Stimulated activated naive B cell treated with anti-CD40 and anti-IgM and Interleukin-4, amounts not matched to agents 10 μg/mL and 1 μg/mL and 100 μg/mL, for 72 hours (primary cell): ENCODE measurements at places on chromosomes 3 and 15.

- H3K4me3 ChIP-seq, result no peak overlapping the region
- H3K27me3 ChIP-seq, result no peaks in the 10 kb centered on the region
- no peak overlapping the region for H3K27ac ChIP-seq
- peaks cover 35% of the 10 kb centered on the region for H3K36me3 ChIP-seq
Measured at GRCh38 chr15:58898150-58898680, 35.3 kb downstream of the SLTM start.

- no peaks in the 10 kb centered on the region for H3K36me3 ChIP-seq
- H3K27ac ChIP-seq, result no peak overlapping the region
- H3K27me3 ChIP-seq, result no peaks in the 10 kb centered on the region
- no peak overlapping the region for H3K4me3 ChIP-seq
- H3K4me1 ChIP-seq, result no peaks in the 10 kb centered on the region
Measured at GRCh38 chr3:154224366-154224765, 99.9 kb downstream of the DHX36 start.

GRCh38 chr15:95541301-95541700, 789.2 kb upstream of the NR2F2 start:
- DNase-seq, result no peak
- H3K36me3 ChIP-seq, result no peaks in the 10 kb centered on the region
- H3K4me1 ChIP-seq, result no peaks in the 10 kb centered on the region
- no peak overlapping the region for H3K4me3 ChIP-seq
- no peaks in the 10 kb centered on the region for H3K27me3 ChIP-seq

- H3K27me3 ChIP-seq, result peaks cover 57% of the 10 kb centered on the region
- H3K36me3 ChIP-seq, result no peaks in the 10 kb centered on the region
- H3K4me1 ChIP-seq, result peaks cover 6% of the 10 kb centered on the region
- no peak for DNase-seq
- H3K27ac ChIP-seq, result no peak overlapping the region
Measured at GRCh38 chr3:187677604-187678003, 7.4 kb upstream of the SST start.

- H3K27ac ChIP-seq, result no peak overlapping the region
- no peak overlapping the region for H3K4me3 ChIP-seq
- no peaks in the 10 kb centered on the region for H3K36me3 ChIP-seq
- DNase-seq, result no peak
- H3K27me3 ChIP-seq, result no peaks in the 10 kb centered on the region
Measured at GRCh38 chr3:85576697-85577200, 618.0 kb downstream of the CADM2 start.

DNA sequence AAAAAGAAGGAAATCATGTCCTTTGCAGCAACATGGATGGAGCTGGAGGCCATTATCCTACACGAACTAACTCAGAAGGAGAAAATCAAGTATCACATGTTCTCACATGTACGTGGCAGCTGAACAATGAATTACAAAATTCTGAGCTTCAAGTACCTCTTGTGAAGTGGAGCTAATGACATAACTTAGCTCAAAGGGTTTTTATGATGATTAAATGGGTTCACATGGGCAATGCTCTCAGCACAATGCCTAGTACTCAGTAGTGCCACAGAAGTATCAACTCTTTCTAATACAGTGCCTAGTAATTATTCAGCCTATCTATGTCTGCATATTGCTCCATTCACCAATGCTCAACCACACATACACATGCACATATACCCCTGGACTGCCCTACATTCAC, 407.5 kb upstream of the WNT5A start:
- no peaks in the 10 kb centered on the region for H3K27me3 ChIP-seq
- H3K4me3 ChIP-seq, result no peak overlapping the region
- no peaks in the 10 kb centered on the region for H3K4me1 ChIP-seq
- no peak overlapping the region for H3K27ac ChIP-seq

GRCh38 chr3:132660052-132660810, at the start of gene UBA5:
Gene UBA5, plus strand, starts transcription at chr3:132660329. Its CDS starts 209 bp downstream, at chr3:132660538.
- peak; percentile 63 for DNase-seq
- H3K27me3 ChIP-seq, result no peaks in the 10 kb centered on the region
- H3K4me3 ChIP-seq, result peak within 1 kb of the TSS; percentile 90
- H3K36me3 ChIP-seq, result peaks cover 25% of the 10 kb centered on the region
- H3K27ac ChIP-seq, result peak within 1 kb of the TSS; percentile 99
- peaks cover 50% of the 10 kb centered on the region for H3K4me1 ChIP-seq

DNA sequence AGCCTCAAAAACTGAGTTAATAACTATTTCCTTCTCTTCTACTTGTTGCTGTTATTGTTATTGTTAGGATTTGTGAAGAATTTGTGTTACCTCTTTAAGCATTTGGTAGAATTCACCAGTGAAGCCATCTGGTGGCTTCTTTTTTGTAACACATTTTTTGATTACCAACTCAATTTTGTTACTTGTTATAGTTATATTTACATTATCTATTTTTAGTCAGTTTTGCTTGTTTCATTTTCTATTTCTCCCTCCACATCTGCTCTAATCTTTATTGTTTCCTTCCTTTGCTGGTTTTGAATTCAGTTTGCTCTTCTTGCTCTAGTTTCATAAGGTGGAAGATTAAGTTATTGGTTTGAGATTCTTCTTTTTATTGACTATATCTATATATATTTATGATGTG, 3.7 kb upstream of the SLC9C1 start:
- peak overlapping the region; percentile 91 for H3K27ac ChIP-seq
- no peaks in the 10 kb centered on the region for H3K36me3 ChIP-seq
- H3K4me1 ChIP-seq, result peaks cover 30% of the 10 kb centered on the region
- no peak for DNase-seq
- H3K4me3 ChIP-seq, result peak overlapping the region; percentile 83

- H3K4me1 ChIP-seq, result no peaks in the 10 kb centered on the region
- H3K27ac ChIP-seq, result no peak overlapping the region
- no peaks in the 10 kb centered on the region for H3K36me3 ChIP-seq
- DNase-seq, result no peak
Measured at GRCh38 chr3:168514252-168514651, 418.5 kb upstream of the GOLIM4 start.

- peak; percentile 99 for DNase-seq
- peak within 1 kb of the TSS; percentile 86 for H3K4me3 ChIP-seq
- H3K27ac ChIP-seq, result peak within 1 kb of the TSS; percentile 99
- H3K36me3 ChIP-seq, result peaks cover 2% of the 10 kb centered on the region
Measured at GRCh38 chr15:65792138-65792987, at the start of gene DENND4A. Gene DENND4A, minus strand, starts transcription at chr15:65792293. Its CDS starts 35,843 bp downstream, at chr15:65756450.

GRCh38 chr3:105526360-105527111, 159.8 kb downstream of the ALCAM start:
- no peaks in the 10 kb centered on the region for H3K27me3 ChIP-seq
- H3K4me1 ChIP-seq, result no peaks in the 10 kb centered on the region
- peaks cover 4% of the 10 kb centered on the region for H3K36me3 ChIP-seq

GRCh38 chr3:8765528-8765927, 3.9 kb downstream of the OXTR start:
- H3K4me3 ChIP-seq, result no peak overlapping the region
- no peaks in the 10 kb centered on the region for H3K36me3 ChIP-seq
- peaks cover 28% of the 10 kb centered on the region for H3K27me3 ChIP-seq
- no peak for DNase-seq

DNA sequence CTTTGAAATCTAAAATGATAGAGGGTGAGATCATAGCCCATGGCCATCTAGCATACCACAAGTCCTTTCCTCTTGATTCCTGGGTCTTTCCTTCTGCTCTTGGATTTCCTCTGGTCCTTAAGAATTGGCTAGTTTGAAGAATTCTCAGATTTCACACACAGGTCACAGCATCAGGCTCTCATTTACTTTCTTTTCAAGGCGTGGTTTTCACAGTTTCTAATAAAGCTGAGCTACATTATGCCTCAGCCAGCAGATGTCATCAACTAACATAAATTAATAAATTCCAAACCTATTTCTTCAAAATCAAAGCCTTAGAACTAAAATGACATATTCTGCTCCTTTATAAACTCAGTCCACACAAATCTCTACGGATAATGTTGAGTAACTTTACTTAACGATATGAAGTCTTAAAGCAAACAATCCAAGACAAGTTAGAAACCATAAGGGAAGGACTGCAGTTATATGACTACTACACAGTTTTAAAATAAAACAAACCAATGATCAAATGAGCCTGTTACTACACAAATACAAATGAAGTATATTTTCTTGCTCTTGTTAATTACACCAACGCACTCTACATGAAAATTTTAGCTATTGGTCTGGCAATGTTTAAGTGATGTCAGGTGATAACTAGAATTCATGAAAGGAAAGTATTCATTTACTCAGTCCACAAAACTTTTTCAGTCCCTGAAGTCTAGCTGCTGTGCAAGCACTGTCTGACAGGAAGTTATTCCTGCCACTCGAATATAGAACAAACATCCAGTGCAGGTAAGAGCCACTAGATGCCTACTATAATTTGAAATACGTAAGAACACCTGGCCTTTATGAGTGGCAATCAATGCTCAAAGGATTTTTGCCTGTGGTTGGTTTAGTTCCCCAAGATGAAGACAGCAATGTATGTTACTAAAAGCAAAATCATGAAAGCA, 9.2 kb downstream of the CCDC14 start:
- peaks cover 45% of the 10 kb centered on the region for H3K36me3 ChIP-seq
- no peaks in the 10 kb centered on the region for H3K4me1 ChIP-seq
- no peak for DNase-seq
- H3K4me3 ChIP-seq, result no peak overlapping the region
- no peak overlapping the region for H3K27ac ChIP-seq
- no peaks in the 10 kb centered on the region for H3K27me3 ChIP-seq

- peak overlapping the region; percentile 69 for H3K4me3 ChIP-seq
- DNase-seq, result peak; percentile 27
- no peak overlapping the region for H3K27ac ChIP-seq
- H3K27me3 ChIP-seq, result peaks cover 40% of the 10 kb centered on the region
- peaks cover 23% of the 10 kb centered on the region for H3K4me1 ChIP-seq
Measured at GRCh38 chr3:46693892-46694226, 380 bp upstream of the ALS2CL start.

- H3K4me3 ChIP-seq, result no peak overlapping the region
- H3K27me3 ChIP-seq, result no peaks in the 10 kb centered on the region
- DNase-seq, result no peak
- no peaks in the 10 kb centered on the region for H3K36me3 ChIP-seq
- H3K4me1 ChIP-seq, result no peaks in the 10 kb centered on the region
Measured at GRCh38 chr3:156040041-156040440, 80.3 kb upstream of the KCNAB1 start.

- H3K4me1 ChIP-seq, result no peaks in the 10 kb centered on the region
- no peak overlapping the region for H3K27ac ChIP-seq
- no peaks in the 10 kb centered on the region for H3K27me3 ChIP-seq
- peaks cover 27% of the 10 kb centered on the region for H3K36me3 ChIP-seq
Measured at GRCh38 chr3:11363715-11364114, 91.5 kb downstream of the ATG7 start.

GRCh38 chr3:142642956-142643355, 46.8 kb downstream of the PLS1 start:
- no peaks in the 10 kb centered on the region for H3K36me3 ChIP-seq
- no peak for DNase-seq
- no peak overlapping the region for H3K27ac ChIP-seq
- H3K4me3 ChIP-seq, result no peak overlapping the region

- peaks cover 39% of the 10 kb centered on the region for H3K4me1 ChIP-seq
- H3K27ac ChIP-seq, result peak overlapping the region; percentile 49
- H3K36me3 ChIP-seq, result peaks cover 20% of the 10 kb centered on the region
- DNase-seq, result no peak
- no peak overlapping the region for H3K4me3 ChIP-seq
Measured at GRCh38 chr3:43291546-43291945, 5.2 kb downstream of the SNRK start.

DNA sequence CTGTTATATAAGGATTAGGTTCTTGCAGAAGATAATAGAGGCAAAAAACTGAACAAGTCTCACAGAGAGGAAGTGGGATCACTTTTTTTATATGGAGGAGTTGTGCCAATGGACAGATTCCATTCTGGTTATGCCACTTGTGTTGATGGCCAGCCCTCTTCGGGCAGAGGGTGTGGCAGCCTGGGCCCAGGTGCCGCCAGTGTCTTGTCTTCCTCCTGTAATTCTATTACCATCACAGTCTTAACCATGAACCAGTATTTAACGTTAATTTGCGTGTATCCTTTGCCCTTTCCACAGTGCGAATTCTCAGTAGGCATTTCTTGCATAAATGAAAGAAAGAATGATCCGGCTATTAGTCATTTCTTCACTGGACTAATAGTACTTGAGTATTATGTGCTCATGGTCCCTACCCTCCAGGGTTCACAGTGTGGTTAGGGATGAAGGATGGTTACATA, 7.0 kb upstream of the USP4 start:
- H3K4me3 ChIP-seq, result no peak overlapping the region
- no peak for DNase-seq
- peaks cover 2% of the 10 kb centered on the region for H3K36me3 ChIP-seq
- no peaks in the 10 kb centered on the region for H3K27me3 ChIP-seq
- peak overlapping the region; percentile 100 for H3K27ac ChIP-seq
- peaks cover 26% of the 10 kb centered on the region for H3K4me1 ChIP-seq

- H3K4me1 ChIP-seq, result peaks cover 1% of the 10 kb centered on the region
- no peaks in the 10 kb centered on the region for H3K36me3 ChIP-seq
- no peak overlapping the region for H3K27ac ChIP-seq
- DNase-seq, result no peak
Measured at GRCh38 chr3:29552051-29552450, 271.2 kb downstream of the RBMS3 start.

GRCh38 chr15:65020419-65020818, 9.0 kb downstream of the MTFMT start:
- DNase-seq, result no peak
- H3K36me3 ChIP-seq, result peaks cover 45% of the 10 kb centered on the region
- H3K4me1 ChIP-seq, result no peaks in the 10 kb centered on the region
- H3K4me3 ChIP-seq, result no peak overlapping the region
- H3K27me3 ChIP-seq, result no peaks in the 10 kb centered on the region

DNA sequence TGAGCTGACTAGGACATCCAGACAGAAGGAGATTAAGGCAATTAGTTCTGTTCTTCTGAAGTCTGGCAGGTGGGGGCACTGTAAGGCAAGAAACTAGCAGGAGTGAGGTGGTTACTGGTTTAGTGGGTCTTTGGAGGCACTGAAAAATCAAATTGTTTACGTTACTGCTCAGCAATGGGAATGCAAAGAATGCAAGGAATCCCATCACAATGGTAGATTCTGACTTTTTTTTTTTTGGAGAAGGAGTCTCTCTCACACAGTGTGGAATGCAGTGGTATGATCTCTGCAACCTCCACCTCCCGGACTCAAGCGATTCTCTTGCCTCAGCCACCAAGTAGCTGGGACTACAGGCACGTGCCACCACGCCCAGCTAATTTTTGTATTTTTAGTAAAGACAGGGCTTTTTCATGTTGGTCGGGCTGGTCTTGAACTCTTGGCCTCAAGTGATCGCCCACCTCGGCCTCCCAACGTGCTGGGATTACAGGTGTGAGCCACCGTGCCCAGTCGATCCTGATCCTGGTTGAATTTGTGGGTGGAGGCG, 16.4 kb downstream of the FAM107A start:
- H3K4me1 ChIP-seq, result no peaks in the 10 kb centered on the region
- peaks cover 6% of the 10 kb centered on the region for H3K27me3 ChIP-seq
- no peaks in the 10 kb centered on the region for H3K36me3 ChIP-seq
- no peak for DNase-seq
- H3K4me3 ChIP-seq, result no peak overlapping the region

DNA sequence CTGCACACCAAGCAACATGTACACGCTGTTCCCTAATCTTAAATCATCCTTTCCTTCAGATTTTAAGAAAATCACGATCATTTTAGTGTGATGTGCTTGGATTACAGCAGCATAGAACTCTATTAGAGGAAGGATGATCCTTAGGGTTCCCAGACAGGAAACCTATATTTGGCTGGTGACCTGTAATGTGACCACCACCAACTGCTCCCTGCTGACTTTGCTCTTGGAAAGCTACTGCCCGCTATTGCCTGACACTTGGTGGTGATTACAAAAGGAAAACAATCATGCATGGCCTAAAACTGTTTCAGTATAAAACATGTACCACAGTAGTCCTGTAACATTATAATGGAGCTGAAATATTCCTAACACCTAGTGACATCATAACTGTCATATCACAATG, 27.2 kb upstream of the LMOD3 start:
- H3K27me3 ChIP-seq, result no peaks in the 10 kb centered on the region
- no peak overlapping the region for H3K4me3 ChIP-seq
- H3K4me1 ChIP-seq, result peaks cover 13% of the 10 kb centered on the region
- DNase-seq, result no peak
- no peak overlapping the region for H3K27ac ChIP-seq

GRCh38 chr3:194561306-194561974, 71.8 kb downstream of the TMEM44 start:
- no peaks in the 10 kb centered on the region for H3K36me3 ChIP-seq
- no peak overlapping the region for H3K27ac ChIP-seq
- peaks cover 7% of the 10 kb centered on the region for H3K4me1 ChIP-seq
